Activated naive CD4-positive, alpha-beta T cell treated with anti-CD3 and anti-CD28 coated beads, Interleukin-2, amount 50 U/mL, for 16 hours (primary cell): ENCODE measurements at places on chromosomes 12 and 14.

- no peak for DNase-seq
These were observed 185.1 kb upstream of the CDKN3 start for GRCh38 chr14:54211551-54212308.

- DNase-seq: no peak
These were observed 114.6 kb upstream of the PLXNC1 start for GRCh38 chr12:94033784-94034183.

GRCh38 chr12:15819644-15820437 is 30.7 kb upstream of the EPS8 start:
- DNase-seq: no peak

DNA sequence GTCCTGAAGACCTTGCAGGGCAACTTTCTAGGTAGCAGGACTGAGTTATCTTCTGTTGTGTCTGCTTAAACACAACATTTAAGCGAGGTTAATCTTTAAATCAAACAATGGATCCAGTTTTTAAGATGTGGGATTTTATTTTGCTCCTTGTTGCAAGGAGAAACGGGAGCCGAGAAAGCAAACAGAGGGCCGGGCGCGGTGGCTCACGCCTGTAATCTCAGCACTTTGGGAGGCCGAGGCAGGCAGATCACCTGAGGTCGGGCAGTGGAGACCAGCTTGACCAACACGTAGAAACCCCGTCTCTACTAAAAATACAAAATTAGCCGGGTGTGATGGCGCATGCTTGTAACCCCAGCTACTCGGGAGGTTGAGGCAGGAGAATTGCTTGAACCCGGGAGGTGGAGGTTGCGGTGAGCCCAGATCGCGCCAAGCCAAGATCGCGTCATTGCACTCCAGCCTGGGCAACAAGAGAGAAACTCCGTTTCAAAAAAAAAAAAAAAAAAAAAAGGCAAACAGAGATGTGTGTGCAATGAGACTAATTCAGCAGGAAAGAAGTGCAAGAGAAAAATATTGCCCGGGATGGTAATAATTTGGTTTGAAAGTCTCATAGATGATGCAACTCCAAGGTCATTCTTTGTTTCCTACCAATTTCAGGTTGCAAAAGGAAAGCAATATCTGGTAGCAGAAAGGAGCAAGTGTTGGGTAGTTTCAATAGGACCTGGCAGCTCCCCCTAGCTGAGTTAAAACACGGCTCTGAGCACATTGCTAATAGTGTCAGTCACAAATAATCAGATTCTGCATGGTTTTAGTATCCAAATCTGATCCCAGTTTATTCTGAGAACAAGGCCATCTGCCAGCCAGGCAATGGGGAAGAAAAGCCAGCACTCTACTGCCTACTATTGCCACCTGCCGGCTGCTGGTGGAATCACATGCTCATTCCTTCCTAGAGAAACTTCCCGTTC is 141.4 kb downstream of the PPM1H start:
- peak; percentile 70 for DNase-seq

DNA sequence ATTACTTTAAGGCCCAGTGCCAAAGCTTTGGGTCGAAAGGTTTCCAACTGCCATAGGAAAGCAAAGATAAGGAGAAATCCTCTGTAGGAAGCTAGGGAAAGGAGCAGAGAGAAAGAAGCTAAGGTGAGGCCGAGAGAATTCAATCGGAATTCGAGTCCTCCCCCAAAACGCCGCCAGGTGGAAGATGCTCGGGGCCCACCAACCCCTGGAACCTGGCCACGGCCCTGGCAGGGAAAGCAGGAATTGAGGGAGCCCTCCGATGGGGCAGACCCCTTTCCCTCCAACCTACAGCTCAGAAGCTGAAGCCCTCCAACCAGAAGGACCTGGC is 498 bp downstream of the GMFB start:
- peak; percentile 26 for DNase-seq

DNA sequence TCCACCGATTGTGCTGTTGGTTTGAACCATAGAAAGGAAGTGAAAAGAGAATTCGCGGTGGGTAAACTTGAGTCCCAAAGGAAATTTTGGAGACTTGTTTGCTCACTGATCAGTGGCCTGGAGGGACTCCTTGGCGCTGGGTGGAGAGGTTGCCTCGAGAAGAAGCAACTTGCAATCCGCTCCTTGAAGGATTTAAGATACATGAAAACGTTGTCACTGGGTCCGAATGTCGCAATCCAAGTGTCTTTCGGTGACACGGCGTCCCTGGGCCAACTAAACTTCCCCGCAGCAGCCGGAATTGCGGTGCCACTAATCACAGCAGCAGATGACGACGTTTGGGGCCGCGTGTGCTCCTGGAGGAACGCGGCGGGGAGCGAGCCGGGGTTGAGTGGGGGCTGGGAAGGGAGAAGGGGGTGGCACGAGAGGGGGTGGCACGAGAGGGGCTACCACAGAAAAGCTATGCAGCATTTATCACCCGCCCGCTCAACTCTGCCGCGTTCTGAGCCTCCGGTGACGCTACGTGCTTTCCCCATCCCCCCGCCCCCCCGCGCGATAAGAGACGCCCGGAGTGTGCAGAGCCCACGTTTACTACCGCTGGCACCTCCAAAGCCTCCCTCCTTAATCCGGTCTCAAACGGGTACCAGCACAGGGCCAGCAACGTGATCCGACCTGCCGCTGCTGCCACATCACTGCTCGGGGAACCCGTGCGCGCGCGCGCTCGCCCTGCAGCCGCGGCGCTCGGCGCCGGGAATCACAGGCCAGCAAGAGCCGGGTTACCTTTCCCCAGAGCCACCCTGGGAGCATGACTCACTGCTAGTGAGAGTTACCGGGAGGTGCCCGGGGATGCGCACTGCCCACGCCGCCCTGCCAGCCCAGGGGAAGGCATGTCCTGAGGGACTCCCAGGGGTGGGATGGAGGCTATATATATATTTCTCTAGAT is 833 bp upstream of the BHLHE41 start:
- DNase-seq: peak; percentile 35

DNA sequence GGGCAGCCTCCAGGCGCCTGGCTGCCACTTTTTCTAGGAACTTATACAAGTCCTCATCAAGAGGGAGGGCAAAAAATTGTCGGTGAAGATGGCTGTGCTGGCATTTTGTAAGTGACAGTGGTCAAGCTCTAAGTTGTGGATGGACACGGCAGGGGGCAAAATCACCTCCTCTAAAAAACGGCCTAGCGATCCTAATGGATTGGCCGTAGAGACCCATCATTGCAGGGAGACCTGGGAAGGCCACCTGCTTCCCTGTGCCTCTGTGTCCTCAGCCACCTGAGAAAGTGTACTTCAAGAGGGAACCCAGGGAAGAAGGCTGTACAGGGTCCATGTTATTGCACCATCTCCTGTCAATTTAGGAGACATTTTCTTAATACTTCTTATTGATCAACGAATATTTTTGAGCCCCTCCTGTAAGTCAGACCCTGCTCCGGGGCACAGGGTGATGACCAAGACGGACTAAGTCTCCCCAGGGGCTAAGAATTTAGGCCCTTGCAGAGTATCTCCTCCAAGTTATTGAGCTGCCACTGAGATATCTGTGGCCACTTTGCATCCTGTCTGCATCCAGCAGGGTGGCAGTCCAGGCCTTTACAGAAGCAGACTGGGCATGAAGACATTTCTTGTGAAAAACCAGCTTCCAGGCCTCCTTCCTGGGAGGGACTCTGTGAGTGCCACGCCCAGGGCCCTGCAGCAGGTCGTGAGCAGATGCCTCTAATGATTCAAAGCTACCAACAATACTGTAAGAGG is 40.5 kb downstream of the PSMA6 start:
- DNase-seq: peak; percentile 54

GRCh38 chr14:91326514-91327249 is 82.2 kb upstream of the GPR68 start:
- DNase-seq: no peak

DNA sequence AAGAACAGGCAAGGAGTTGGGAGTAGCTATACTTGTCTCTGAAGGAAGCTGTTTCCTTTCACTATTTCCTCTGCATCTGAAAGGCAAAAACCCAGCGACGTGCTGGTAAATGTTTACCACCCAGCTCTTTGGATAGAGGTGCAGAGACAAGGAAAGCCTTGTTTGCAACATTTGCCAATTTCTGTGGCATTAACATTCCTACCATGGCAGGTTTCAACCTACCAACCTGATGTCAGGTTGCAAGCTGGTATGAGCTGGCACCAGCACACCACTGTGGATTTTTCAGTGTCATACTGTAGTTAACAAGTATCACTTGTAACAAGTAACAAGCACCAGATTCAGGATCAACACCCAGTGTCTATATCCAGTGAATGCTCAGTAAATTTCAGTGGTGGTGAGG is 294.8 kb upstream of the TMPO start:
- DNase-seq: no peak

- no peak for DNase-seq
These were observed 15.7 kb downstream of the TBC1D30 start for GRCh38 chr12:64840119-64840518.

DNA sequence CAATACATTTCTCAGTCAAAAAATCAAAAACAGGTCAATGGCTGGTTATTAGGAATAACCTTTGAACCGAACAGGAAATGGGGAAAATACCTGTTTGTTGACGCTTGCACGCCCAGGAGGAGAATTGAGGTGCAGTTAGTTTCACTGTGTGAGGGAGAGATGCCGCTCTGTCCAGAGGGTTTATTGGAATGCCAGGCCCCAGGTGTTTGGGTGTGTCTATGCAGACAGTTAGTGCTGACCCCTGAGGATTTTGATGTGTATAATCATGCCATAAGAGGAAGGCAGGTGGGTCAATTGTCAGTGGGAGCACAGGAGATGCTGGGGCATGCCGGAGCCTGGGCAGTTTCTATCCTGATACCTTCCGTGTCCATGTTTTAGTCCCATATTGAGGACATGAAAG is 100.8 kb upstream of the DIO3 start:
- DNase-seq: peak; percentile 2

GRCh38 chr12:61993734-61994345 is 266.4 kb upstream of the USP15 start:
- no peak for DNase-seq

DNA sequence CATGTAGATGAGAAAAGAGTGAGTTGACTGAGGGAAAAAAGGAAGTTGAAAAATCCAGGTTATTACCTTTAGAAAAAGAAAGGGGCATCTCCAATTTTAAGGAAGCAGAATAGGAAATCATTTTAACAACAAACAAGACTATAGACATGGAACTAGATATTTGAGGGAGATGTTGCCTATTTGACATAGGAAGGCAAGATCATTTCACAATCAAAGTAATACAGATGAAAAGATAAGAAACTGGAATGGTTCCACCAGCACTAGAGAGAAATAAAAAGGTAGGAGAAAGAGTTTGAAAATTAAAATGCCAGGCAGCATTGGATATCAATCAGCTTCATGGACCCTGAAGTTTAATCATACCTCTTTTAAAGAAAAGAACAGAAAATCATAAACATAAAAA is 881.0 kb upstream of the MGAT4C start:
- DNase-seq: no peak

- no peak for DNase-seq
These were observed 345.2 kb upstream of the KITLG start for GRCh38 chr12:88925454-88925853.

DNA sequence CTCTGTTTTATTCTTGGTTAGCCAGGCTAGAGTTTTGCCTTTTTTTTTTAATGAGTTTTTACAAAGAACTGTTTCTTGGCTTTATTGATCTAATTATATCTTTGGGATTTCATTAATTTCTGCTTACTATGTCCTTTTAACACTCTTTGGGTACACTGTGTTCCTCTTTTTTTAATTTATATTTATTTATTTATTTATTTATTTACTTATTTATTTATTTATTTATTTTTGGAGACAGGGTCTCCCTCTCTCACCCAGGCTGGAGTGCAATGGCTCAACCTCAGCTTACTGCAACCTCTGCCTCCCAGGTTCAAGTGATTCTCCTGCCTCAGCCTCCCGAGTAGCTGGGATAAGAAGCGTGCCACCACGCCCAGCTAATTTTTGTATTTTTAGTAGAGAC is 15.1 kb upstream of the MARK3 start:
- no peak for DNase-seq

- no peak for DNase-seq
These were observed 84.3 kb upstream of the TMPO start for GRCh38 chr12:98431089-98431488.

DNA sequence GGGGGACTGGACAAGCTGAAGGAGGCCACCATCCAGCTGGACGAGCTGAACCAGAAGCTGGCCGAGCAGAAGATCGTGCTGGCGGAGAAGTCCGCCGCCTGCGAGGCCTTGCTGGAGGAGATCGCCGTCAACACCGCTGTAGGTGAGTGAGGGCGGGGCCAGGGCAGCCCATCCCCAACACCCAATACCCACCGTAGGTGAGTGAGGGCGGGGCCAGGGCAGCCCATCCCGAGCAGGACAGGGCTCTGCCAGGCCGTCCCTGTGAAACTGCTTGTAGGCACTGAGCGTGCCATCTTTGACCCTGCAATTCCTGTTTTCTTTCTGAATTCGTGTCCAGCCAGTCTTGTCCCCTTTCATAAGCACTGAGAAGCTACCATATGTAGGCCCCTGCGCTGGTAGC is 74.0 kb downstream of the CCDC92 start:
- no peak for DNase-seq

- DNase-seq: no peak
These were observed 110.4 kb upstream of the CPSF6 start for GRCh38 chr12:69129017-69129416.

DNA sequence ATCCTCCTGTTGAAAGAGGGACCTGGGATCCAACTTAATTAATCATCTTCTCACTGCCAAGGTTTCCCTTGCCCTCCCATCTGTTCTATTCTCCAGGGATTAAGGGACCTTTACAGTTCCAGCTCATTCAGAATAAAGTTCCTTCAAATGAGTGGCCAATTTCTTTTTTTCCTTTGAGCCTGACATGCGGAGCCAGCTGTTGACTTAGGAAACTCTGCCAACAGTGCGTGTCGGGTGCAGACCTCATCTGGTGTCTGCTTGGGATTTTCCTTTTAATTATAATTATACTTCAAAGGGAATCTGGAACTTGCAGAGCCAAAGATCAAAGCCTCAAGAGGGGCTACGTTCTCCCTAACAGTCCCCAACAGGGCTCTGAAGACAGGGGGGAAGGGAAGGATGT is 64.8 kb downstream of the CCDC60 start:
- no peak for DNase-seq

GRCh38 chr12:44889162-44889561 is 13.0 kb upstream of the NELL2 start:
- DNase-seq: no peak

GRCh38 chr12:113634982-113635381 is 163.3 kb upstream of the LHX5 start:
- DNase-seq: no peak

- no peak for DNase-seq
These were observed 1.1 kb downstream of the POLR3B start for GRCh38 chr12:106358396-106359241.

GRCh38 chr14:44962334-44963043 is 499 bp downstream of the TOGARAM1 start:
- peak; percentile 18 for DNase-seq

DNA sequence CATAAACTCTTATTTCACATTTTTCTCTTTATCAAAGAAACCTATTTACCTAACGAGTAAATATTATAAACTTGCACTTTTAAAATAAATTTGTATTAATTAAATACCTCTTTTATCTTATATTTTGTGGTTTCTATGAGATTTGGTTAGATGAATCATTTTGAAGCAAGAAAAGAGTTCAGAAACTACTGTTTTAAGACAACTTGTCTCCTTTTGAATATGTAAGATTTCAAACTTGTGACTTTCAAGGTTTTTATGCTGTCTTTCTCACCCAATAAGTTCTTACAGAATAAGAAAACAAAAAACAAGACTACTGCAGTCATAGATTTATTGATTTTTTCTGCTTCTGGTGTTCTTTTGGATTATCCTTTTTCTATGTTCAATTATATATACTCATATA is 339.0 kb downstream of the SNAPC1 start:
- DNase-seq: no peak

- no peak for DNase-seq
These were observed 3.7 kb downstream of the KMT5A start for GRCh38 chr12:123387508-123388176.

GRCh38 chr14:29716150-29716549 is 211.5 kb downstream of the PRKD1 start:
- no peak for DNase-seq
